ENCODE measurements at places on chromosomes 6 and 20. TPM values are rescaled to one million over a fixed set of nuclear protein-coding genes. Genes with fewer than 3 reads are reported as not detected.

DNA sequence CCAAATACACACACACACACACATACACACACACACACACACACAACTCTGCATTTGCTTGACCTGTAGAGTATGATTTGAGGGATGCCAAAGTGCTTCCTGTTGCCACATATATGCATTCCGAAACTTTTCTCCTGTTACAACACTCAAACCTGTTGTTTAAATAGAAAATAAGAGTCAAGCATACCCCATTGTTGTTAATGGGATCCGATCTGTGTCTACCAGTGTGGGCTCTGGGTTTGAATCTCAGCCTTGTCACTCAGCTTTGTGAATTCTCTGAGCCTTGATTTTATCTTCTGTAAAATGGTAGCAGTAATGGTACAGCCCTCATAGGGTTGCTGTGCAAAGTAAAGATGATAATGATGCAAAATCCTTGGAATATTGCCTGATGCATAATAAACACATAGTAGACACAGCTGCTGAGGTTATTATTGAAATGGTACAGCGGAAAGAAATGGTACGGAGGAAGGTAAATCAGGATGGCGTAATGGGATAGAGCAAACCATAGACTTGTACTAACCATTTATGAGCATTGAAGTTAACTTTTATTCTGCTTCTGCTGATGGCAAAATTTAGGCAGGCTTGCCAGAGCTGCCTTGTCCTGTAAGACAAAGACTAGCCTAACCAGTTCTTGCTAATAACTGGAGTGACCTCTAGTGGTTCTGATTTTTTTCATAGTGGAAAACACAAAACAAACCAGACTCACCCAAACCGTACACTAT lies 113.5 kb upstream of the PHACTR1 start:
- H3K4me3 ChIP-seq = no peak overlapping the region
- DNase-seq = no peak
- no peak overlapping the region for H3K27ac ChIP-seq
- H3K4me1 ChIP-seq = no peaks in the 10 kb centered on the region
- no peaks in the 10 kb centered on the region for H3K36me3 ChIP-seq

DNA sequence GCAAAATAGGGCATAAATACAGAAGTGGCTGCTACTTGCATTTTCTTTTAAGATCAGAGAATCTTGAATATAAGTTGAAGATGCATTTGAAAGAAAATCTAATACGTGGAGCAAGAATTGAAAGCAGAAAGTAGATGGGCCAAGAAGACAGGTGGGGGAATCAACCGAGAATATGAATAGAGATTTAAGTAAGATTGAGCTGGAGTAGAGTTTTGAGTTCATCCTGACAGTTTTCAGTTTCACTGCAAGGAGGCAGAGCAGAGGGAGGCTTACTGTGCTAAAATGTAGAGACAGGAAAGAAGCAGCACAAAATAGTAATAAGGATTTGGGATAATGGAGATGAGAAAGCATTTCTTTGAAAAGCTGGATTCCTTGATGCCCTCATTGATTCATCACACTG lies 214.5 kb downstream of the GJA1 start:
- no peaks in the 10 kb centered on the region for H3K4me1 ChIP-seq
- no peaks in the 10 kb centered on the region for H3K36me3 ChIP-seq
- no peak for DNase-seq
- H3K4me3 ChIP-seq = no peak overlapping the region

DNA sequence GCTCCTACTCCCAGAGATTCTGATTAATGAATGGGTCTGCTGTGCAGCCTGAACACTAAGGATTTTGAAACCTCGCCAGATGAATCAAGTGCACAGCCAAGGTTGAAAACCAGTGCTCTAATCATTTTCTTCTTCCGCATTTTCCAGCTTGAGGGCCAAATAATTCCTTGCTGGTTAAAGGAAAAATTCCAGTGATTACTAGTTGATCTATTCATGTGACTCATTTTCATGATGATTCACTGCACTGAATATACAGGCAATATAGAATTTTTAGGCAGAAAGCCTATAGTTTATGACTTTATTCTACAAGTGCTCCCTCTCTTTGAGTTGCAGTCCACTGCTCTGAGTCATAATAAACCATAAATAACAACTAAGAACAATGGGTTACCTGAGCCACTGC lies 80.6 kb upstream of the PROKR2 start:
- H3K36me3 ChIP-seq = no peaks in the 10 kb centered on the region
- no peak overlapping the region for H3K27ac ChIP-seq
- no peaks in the 10 kb centered on the region for H3K27me3 ChIP-seq
- H3K4me3 ChIP-seq = no peak overlapping the region

DNA sequence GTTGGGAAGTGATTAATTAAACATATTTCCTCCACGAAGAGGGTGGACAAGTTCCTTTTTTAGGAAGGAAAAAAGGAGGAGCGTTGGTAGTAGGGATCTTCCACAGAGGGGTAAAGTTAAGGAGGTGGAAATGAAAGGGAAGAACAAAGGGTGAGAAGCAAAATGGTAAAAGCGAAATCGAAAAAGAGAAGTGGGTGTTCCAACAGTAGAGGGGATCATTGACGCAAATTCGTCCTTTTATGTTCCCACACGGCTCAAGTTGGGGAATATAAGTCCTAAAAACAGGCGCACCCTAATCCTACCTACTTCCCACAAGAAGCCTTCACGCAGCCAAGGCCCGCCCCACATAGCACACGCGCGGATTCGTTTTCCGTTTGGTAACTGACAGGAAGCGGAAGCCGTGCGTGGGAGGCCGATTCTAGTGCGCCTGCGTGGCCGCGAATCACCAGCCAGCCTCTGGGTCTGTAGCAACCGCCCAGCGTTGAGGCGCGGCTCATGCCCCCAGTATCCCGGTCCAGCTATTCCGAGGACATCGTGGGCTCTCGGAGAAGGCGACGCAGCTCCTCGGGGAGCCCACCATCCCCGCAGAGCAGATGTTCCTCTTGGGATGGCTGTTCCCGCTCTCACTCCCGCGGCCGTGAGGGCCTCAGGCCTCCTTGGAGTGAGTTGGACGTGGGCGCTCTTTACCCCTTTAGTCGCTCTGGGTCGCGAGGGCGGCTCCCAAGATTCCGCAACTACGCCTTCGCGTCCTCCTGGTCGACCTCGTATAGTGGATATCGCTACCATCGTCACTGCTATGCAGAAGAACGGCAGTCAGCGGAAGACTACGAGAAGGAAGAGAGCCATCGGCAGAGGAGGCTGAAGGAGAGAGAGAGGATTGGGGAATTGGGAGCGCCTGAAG lies at the start of gene NKAPL:
Gene NKAPL, plus strand, starts transcription at position 421 of the 901 bp plus-strand sequence. Its CDS starts 75 bp downstream, at position 496.
- no peak within 1 kb of the TSS for H3K27ac ChIP-seq
- DNase-seq = peak; percentile 34
- no peaks in the 10 kb centered on the region for H3K36me3 ChIP-seq
- H3K4me1 ChIP-seq = no peaks in the 10 kb centered on the region
- no peaks in the 10 kb centered on the region for H3K27me3 ChIP-seq
- H3K4me3 ChIP-seq = no peak within 1 kb of the TSS

GRCh38 chr6:105564121-105564902 lies 161.4 kb upstream of the PREP start:
- no peak overlapping the region for H3K4me3 ChIP-seq
- H3K27ac ChIP-seq = no peak overlapping the region
- no peak for DNase-seq
- peaks cover 1% of the 10 kb centered on the region for H3K36me3 ChIP-seq
- H3K27me3 ChIP-seq = no peaks in the 10 kb centered on the region

- no peaks in the 10 kb centered on the region for H3K27me3 ChIP-seq
- no peak overlapping the region for H3K27ac ChIP-seq
- no peaks in the 10 kb centered on the region for H3K4me1 ChIP-seq
- no peak for DNase-seq
- H3K36me3 ChIP-seq = 0 out of 3 replicates have a peak, but pooled peaks cover 1% of the 10 kb centered on the region
Observed at GRCh38 chr6:147802459-147802858, 294.0 kb downstream of the SAMD5 start.

FAM209A gene
- total RNA-seq = not detected
